ENCODE measurements at places on chromosomes 11 and 22.

DNA sequence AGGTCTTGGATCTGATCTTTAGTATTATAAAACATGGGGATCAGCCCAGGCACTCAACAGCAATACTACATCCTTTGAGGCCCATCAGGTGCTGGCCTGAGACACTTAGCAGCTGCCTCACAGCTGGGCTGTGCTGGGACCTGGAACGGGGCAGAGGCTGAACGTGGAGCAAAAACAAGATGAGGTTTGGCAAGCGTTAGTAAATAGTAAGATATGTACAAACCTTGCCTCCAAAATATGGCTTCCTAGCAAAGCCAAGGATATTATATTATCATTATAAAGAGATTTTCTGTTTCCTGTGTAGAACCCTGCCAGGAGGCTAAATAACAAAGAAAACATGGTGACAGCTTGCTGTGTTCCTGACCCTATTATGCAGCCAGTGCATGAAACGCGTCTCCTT lies 60.0 kb upstream of the SPON1 start:
- DNase-seq: no peak

- DNase-seq: peak; percentile 72
These were observed 149.3 kb upstream of the DDI1 start for GRCh38 chr11:103887001-103887658.

DNA sequence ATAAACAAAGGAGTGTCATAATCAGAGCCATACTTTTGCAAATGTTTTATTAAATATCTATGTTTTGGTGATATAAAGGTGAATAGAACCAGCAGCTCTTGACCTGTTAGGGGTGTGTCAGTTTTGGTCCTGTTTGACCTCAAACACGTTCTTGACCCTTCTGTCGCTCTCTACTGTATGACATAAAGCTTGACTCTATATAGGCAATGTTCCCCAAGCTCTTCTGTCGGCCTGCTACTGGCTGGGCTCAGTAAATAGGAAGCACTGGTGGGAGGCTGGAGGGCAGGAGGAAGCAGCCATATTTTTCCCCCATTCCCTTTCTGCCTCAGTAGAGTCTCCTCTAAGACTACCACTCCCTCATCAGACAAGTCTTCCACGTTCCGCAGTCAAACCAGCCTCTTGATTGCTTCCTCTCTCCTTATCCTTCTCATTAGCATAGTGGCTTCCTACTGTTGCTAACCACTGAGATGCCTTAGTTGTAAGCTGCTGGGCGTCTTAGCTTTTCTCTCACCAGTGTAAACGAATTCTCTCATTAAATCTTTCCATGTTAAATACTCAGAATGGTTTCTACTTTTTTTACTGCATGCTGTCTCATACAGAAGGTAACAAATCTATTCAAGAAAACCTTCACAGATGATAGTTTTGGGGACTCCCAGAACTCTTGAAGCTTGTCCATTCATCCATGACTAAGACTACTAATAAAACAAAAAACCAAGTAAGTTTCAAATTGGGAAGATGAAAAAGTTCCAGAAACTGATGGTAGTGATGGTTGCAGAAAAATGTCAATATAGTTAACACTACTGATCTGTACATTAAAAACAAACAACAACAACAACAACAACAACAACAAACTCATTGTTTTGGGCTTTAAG lies 3.3 kb downstream of the NPAT start:
- DNase-seq: peak; percentile 20

- no peak for DNase-seq
These were observed 46.2 kb downstream of the MACROD1 start for GRCh38 chr11:64119700-64120099.

GRCh38 chr22:37560608-37561211 lies 430 bp downstream of the CDC42EP1 start:
- no peak for DNase-seq

- no peak for DNase-seq
These were observed 48.0 kb upstream of the CADM1 start for GRCh38 chr11:115552151-115552772.

DNA sequence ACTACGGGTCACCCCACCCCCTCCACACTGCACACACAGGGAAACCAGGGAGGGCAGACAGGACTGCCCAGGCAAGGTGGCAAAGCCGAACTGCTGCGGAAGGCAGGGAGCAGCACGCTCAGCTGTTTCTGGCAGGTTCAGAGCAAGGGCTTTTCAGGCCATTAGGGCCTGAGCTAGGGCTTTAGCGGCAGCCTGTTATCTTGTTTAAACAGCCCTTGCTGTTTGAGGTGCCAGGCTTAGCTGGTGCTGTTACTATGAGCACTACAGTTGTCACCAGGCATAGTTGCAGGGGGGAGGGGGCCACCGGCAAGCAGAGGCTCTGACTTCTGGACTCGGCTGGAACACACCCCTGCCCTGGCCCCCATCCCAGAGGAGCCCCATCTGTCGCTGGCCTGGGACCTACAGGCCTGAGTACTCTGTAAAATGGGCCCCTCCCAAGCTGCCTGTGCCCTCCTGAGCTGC lies 34.9 kb downstream of the RSPH14 start:
- no peak for DNase-seq

- DNase-seq: no peak
These were observed 10.1 kb upstream of the RPS3 start for GRCh38 chr11:75389276-75389605.

GRCh38 chr22:41816241-41816640 lies 15.8 kb downstream of the CCDC134 start:
- no peak for DNase-seq

GRCh38 chr11:36304351-36304750 lies 8.3 kb downstream of the PRR5L start:
- peak; percentile 45 for DNase-seq

All from suppressor macrophage (primary cell).